ENCODE measurements at places on chromosomes 11 and 22. TPM values are rescaled to one million over a fixed set of nuclear protein-coding genes. Genes with fewer than 3 reads are reported as not detected.

GRCh38 chr11:119320240-119320775 is 3.4 kb upstream of the MCAM start:
- DNase-seq: no peak
- no peaks in the 10 kb centered on the region for H3K4me1 ChIP-seq
- peak overlapping the region; percentile 35 for H3K4me3 ChIP-seq
- peak overlapping the region; percentile 79 for H3K27ac ChIP-seq
- no peaks in the 10 kb centered on the region for H3K27me3 ChIP-seq

UCP2 gene
- total RNA-seq: 27.4 TPM

DNA sequence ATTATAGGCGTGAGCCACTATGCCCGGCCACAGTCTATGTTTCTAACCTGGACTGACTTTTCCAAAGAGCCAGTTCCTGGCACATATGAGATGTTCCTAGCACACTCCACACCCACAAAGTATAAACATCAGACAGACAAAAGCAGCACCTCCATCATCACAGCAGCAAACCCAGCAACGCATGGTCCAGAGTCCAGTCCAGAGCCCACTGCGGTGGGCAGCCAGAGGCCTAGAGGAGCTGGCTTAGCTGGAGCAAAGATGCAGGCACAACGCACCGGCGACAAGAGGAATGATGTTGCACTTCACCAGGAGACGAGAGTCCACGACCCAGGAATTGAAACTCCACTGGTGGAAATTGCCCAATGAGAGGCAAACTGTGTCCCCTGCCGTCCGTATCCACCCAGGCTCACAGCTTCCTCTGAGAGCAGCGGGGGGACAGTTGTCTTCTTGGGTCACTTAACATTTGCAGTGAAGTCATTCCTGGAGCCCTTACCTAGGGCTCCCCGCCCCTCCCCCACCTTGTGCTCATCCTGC is 36.6 kb downstream of the RPS6KA4 start:
- DNase-seq: no peak
- H3K36me3 ChIP-seq: no peaks in the 10 kb centered on the region
- H3K4me1 ChIP-seq: no peaks in the 10 kb centered on the region
- H3K27ac ChIP-seq: no peak overlapping the region

DNA sequence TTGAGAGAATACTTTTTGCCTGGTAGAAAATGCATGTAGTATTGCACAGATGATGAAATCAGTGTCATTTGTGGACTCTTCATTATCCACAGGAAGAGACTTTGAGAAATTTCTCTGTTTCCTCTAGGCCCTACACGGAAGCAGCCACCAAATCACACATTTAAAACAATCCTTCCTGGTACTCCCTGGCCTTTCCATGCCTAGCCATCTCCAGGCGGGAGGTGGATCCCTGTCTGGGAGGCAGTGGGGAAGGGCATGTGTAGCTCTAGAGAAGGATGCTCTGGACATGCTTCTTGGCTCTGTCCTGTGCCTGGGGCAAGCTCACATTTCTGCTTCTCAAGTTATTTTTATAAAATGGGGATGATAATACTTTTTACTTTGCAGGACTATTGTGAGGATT is 114.1 kb downstream of the ADAMTS15 start:
- H3K36me3 ChIP-seq: no peaks in the 10 kb centered on the region
- H3K4me1 ChIP-seq: no peaks in the 10 kb centered on the region
- no peak overlapping the region for H3K27ac ChIP-seq
- no peak overlapping the region for H3K4me3 ChIP-seq

DNA sequence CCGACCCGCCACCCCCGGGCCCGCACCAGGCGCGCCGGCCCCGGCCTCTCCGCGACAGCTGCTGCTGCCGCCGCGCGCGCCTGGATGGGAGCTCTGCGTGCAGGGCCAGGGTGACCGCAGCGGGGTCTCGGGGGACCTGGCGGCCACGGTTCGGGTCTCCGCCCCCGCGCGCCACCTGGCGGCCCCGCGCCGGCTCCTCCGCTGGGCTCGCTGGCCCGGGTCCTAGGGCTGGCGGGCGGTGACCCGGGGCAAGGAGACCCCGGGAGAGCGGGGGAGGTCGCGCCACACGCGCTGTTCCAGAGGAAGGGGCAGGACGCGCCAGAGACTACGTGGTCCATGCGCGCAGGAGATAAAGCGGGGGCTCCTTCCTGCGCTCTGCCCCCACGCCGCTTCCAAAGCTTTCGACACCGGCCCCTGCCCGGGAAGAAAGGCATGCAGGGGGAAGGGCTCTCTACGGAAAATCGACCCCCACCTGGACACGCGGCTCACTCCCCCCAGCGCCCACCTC is 562 bp downstream of the SHANK2 start:
- no peak overlapping the region for H3K27ac ChIP-seq
- H3K27me3 ChIP-seq: no peaks in the 10 kb centered on the region
- H3K4me1 ChIP-seq: no peaks in the 10 kb centered on the region
- H3K36me3 ChIP-seq: no peaks in the 10 kb centered on the region

- no peaks in the 10 kb centered on the region for H3K36me3 ChIP-seq
- H3K27me3 ChIP-seq: no peaks in the 10 kb centered on the region
- no peaks in the 10 kb centered on the region for H3K4me1 ChIP-seq
- DNase-seq: no peak
- H3K4me3 ChIP-seq: no peak overlapping the region
Observed at GRCh38 chr22:24105631-24106030, 75.7 kb upstream of the SUSD2 start.

- no peaks in the 10 kb centered on the region for H3K27me3 ChIP-seq
- no peak overlapping the region for H3K27ac ChIP-seq
- H3K4me3 ChIP-seq: no peak overlapping the region
- H3K4me1 ChIP-seq: no peaks in the 10 kb centered on the region
- DNase-seq: peak; percentile 24
- H3K36me3 ChIP-seq: no peaks in the 10 kb centered on the region
Observed at GRCh38 chr22:18978506-18978905, 42.4 kb upstream of the PRODH start.

PYGM gene
- 11.5 TPM for total RNA-seq

DNA sequence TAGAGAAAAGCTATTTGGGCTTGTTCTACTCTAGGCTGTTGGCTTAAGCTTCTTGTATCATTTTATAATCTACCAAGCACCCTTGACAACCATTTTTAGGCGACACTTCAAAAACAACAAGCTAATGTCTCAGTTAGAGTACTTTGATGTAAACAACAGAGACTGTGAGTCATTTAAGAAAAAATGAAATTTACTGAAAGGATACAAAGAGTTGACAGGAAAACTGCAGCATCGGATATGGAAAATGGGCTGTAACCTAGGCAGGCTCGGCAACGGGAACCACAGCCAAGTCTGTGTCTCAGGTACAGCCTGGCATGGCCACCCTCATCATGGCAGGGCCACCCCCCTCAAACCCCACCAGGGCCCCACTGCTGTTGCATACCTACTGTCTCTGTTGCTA is 4.4 kb upstream of the RNF169 start:
- no peaks in the 10 kb centered on the region for H3K36me3 ChIP-seq
- H3K4me3 ChIP-seq: no peak overlapping the region
- DNase-seq: no peak

GRCh38 chr22:47724751-47725150 is 962.3 kb downstream of the TBC1D22A start:
- no peaks in the 10 kb centered on the region for H3K4me1 ChIP-seq
- no peak overlapping the region for H3K27ac ChIP-seq
- no peak for DNase-seq
- H3K4me3 ChIP-seq: no peak overlapping the region
- H3K36me3 ChIP-seq: no peaks in the 10 kb centered on the region

DNA sequence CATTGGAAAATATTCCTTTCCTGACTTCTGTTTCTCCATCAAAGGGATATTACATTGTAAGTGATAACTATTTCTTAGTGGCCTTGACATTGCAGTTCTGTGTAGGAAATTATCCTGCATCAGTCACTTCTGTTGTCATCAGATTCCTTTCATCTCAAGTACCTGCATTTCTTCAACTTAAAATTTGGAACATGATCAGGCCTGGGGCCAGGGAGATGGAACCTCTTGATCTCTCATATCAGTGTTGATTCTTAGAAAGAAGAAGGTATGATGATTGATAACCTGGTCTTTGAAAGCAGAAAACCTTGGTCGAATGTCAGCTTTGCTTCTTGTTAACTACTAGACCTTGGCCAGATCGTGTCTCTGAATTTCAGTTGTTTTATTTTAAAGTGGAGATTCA is 93.6 kb downstream of the NAV2 start:
- no peak overlapping the region for H3K4me3 ChIP-seq
- H3K27ac ChIP-seq: no peak overlapping the region
- no peaks in the 10 kb centered on the region for H3K27me3 ChIP-seq
- H3K4me1 ChIP-seq: peaks cover 28% of the 10 kb centered on the region
- no peak for DNase-seq
- no peaks in the 10 kb centered on the region for H3K36me3 ChIP-seq

DNA sequence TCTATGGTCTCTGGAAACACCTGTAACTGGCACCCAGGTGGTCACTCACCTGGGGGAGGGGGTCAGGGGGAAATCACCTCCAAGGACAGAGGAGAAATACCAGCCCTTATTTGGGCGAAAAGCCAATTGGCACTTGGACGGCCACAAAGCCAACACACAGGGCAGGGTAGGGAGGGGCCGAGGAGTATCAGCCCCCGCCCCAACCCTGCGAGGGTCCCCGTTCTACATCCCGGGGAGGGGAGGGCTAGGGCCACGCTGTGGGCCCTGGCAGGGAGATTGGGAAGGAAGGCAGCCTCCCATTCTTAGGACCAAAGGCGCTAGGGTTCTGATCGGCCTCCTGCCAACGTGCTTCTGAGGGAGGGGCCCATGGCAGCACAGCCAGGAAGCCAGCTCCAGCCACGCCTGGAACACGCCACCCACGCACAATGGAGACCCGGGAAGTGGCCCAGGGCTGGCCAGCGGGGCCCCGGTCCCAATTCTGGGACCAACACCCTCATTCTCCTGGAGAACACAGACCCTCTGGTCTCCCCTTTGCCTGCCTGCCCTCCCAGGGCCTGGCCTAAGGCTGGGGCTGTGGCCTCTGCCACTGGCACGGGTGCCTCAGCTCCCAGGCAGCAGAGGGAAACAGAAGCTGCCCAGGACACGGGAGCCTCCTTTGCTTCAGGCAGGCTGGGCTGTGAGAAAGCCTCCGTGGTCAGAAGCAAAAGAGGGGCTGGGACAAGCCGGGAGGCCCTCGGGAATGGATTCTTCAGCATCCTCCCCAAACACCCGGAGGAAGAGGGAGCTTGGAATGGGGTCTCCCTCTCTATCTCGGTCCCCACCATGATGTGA is 7.4 kb downstream of the CBX6 start:
- no peaks in the 10 kb centered on the region for H3K27me3 ChIP-seq
- H3K4me1 ChIP-seq: no peaks in the 10 kb centered on the region
- peak; percentile 74 for DNase-seq
- H3K27ac ChIP-seq: no peak overlapping the region
- no peak overlapping the region for H3K4me3 ChIP-seq

GRCh38 chr11:115929618-115930129 is 425.5 kb upstream of the CADM1 start:
- H3K4me1 ChIP-seq: no peaks in the 10 kb centered on the region
- H3K27ac ChIP-seq: no peak overlapping the region
- no peak overlapping the region for H3K4me3 ChIP-seq
